ENCODE measurements at places on chromosomes 7 and 10. TPM values are rescaled to one million over a fixed set of nuclear protein-coding genes. Genes with fewer than 3 reads are reported as not detected.

ITPRID1 gene
- polyA plus RNA-seq: 0.25 TPM

PRLHR gene
- polyA plus RNA-seq: 1.1 TPM

DKK1 gene
- 2.7 TPM for polyA plus RNA-seq

CYP3A4 gene
- polyA plus RNA-seq: 14.3 TPM

OPN1SW gene
- 0.18 TPM for polyA plus RNA-seq

UNCX gene
- not detected for polyA plus RNA-seq

BTBD16 gene
- polyA plus RNA-seq: 0.79 TPM

GIMAP5 gene
- 9.0 TPM for polyA plus RNA-seq

DPYSL4 gene
- 4.6 TPM for polyA plus RNA-seq

MTERF1 gene
- polyA plus RNA-seq: 18.0 TPM

FAM25G gene
- polyA plus RNA-seq: not detected

VSTM4 gene
- polyA plus RNA-seq: 10.2 TPM

COL28A1 gene
- polyA plus RNA-seq: 4.0 TPM

DYDC2 gene
- polyA plus RNA-seq: 0.42 TPM

DEPP1 gene
- polyA plus RNA-seq: 13.4 TPM

OR2A1 gene
- polyA plus RNA-seq: 0.94 TPM

GALNT17 gene
- polyA plus RNA-seq: 2.7 TPM

CHAT gene
- 0.96 TPM for polyA plus RNA-seq

CHN2 gene
- 33.6 TPM for polyA plus RNA-seq

PDIA4 gene
- 134 TPM for polyA plus RNA-seq

SPDYE5 gene
- 2.0 TPM for polyA plus RNA-seq

PCGF5 gene
- 57.9 TPM for polyA plus RNA-seq

MBLAC1 gene
- 2.8 TPM for polyA plus RNA-seq

OPALIN gene
- not detected for polyA plus RNA-seq

HK1 gene
- polyA plus RNA-seq: 19.3 TPM

ASB10 gene
- polyA plus RNA-seq: not detected

CH25H gene
- polyA plus RNA-seq: 4.2 TPM

HTR7 gene
- 2.2 TPM for polyA plus RNA-seq

GPR37 gene
- polyA plus RNA-seq: 2.2 TPM

OR2A42 gene
- polyA plus RNA-seq: 0.34 TPM

ADRB1 gene
- polyA plus RNA-seq: 0.64 TPM

Data from large intestine (tissue), 12 donors.